Stimulated activated CD4-positive, alpha-beta T cell treated with anti-CD3 and anti-CD28 coated beads, Interleukin-4, amount 100 ng/mL, for 1 hour (primary cell): ENCODE measurements at places on chromosomes 5 and 9.

DNA sequence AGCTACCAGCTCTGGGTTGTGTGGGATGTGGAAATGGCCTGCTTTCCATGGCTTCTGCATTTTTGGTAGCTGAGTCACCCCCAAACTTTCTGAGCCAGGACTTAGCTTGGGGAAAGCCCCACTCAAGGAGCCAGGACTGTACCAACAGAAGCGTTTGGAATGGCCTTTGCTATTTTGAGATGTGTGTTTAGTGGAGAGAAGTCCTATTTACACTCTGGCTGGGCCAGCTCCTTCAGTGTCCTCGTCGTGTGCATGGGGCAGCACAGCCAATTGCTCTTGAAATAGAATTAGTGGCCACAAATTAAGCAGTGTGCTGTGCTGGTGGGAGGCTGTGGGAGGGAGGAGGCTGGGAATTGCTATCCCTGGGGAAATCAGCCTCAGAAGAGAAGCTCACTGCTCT is 51.6 kb downstream of the ENTREP1 start:
- no peak for DNase-seq

GRCh38 chr9:68706363-68707201 is 1.5 kb downstream of the PIP5K1B start:
- no peak for DNase-seq

- DNase-seq: no peak
Observed at GRCh38 chr5:124902097-124902821, 155.8 kb upstream of the ZNF608 start.

GRCh38 chr5:111469903-111470302 is 42.4 kb downstream of the STARD4 start:
- DNase-seq: no peak

DNA sequence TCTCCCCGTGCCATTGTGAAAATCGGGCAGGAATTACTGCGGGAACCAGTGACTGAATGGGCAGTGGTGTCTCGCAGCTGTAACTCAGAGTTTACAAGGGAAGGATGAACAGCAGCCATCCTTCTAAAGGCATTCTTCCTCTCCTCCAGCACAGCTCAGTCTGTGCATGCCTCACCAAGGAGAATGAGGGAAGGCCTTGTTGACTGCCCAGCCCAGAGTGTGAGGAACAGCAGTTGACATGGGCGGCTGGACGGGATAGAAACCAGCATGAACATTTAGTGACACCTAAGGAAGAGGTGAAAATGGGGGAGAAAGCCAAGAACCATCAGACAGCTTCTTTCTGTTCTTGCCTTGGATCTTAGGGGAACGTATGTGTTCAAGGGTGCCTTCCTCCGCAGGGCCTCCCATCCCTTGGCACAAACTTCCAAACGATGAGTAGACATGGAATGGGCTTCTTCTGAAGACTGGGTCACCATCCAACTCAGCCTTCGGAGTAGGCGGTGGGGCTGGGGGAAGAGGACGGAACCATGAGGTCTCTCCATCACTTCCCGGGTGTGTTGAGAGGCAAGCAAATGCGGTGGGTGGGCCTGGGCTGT is 887 bp upstream of the PDE8B start:
- DNase-seq: no peak

DNA sequence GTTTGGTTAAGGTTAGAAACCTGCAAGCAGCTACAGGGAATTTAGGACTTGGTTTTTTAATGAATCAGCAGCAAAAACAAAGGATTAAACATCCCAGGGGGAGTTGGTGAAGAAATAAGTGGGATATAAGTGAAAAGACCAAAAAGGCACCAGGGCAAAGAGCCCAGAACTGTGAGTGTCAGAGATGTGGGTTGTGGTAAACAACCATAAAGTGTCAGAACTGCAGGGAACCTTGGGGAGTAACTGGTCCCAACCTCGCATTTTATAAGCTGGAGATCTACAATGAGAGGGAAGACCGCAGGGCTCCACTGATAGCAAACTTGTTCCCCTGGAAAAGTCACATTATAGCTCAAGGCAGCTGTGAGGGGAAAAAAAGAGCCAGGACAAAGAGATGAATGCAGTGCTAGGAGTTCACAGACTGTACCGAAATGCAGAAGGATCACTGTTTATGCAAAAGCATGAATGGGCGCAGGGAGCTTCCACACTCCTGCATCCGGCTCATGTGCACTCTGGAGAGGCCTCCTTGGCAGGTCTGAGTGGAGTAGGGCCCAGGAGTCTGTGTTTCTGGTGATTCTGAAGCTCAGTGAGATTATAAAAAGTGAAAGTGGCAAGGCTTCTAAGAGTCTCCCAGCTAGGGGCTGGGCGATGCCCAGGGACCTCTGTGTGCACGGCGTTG is 156.3 kb downstream of the GOLPH3 start:
- no peak for DNase-seq

DNA sequence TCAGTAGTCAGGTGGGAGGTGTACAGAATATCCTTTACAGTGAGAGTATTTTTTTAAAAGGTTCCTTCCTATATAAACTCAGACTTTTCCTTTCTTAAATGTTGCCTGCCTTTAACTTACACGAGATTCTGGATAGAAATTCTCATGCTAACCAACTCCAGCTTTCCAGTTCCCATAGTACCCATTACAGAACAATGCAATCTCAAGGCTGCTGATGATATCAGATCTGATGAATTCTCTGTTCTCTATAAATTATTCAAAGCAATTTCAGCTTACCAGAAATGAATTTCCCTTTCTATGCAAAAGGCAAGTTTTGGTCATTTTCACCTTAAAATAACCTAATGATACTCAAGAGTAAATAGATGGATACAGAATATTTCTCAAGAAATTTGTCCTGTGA is 90.3 kb downstream of the NUDT12 start:
- DNase-seq: no peak

DNA sequence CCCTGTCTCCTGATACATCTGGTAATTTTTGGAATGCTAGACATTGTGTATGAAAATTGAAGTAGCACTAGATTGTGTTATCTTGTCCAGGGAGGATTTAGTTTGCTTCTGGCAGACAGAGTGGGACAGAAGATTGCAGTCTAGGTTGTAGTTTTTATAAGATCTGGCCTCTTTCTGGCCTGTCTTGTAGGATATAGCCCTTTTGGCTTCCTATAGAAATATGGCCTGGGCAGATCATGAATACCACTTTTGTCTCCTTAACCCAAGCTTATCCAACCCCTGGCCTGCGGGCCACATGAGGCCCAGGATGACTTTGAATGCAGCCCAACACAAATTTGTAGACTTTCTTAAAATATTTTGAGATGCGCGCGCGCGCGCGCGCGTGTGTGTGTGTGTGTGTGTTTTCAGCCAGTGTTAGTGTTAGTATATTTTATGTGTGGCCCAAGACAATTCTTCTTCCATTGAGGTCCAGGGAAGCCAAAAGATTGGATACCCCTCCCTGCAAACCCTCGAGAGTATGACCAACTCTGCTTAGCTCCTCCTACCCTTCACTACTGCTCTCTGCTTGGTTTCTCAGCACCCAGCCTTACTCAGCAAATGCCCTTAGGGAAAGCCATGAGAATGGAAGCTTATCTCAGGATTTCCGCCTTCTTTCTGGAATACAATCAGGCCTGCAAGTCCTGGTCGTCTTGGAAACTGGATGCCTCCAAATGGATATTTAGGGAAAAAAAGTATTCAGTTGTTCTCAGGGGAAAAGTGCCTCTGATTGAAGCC is 26.5 kb downstream of the ANKRD33B start:
- no peak for DNase-seq

DNA sequence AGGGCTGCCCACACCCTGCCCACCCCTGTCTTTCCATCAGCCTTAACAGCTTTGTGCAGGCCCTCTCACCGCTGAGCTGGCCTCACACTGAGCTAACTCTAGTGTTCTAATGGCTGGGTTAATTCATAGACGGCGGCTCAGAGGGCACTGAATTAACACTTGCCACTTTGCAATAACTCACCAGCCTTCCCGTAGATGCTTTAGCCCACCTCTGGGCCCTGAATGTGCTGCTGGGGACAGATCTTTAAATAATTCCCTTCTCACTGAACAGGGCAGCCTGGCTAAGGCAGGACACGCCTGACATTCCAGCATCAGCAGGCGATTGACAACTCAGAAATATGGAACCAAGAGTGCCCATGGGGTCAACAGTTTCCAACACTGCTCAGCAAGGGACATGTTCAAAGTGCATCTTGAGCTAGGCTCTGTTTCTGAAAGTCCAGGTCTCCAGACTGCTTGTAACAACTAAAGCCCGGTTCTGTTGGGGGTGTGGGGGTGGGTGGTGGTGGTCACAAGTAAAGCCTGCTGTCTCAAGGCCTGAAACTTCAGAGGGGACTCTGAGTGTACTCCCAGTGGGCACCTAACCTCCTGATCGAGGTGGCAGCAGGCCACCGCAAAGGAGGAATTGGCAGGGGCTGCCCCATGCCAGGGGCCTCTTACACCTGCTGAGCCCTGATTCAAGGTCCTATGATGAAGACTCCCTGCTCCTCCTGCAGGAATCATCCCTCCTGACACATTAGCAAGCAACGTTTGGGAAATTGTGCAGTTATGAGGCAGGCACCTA is 248.3 kb downstream of the FSTL4 start:
- no peak for DNase-seq

- no peak for DNase-seq
Observed at GRCh38 chr9:16848179-16848578, 22.3 kb downstream of the BNC2 start.

DNA sequence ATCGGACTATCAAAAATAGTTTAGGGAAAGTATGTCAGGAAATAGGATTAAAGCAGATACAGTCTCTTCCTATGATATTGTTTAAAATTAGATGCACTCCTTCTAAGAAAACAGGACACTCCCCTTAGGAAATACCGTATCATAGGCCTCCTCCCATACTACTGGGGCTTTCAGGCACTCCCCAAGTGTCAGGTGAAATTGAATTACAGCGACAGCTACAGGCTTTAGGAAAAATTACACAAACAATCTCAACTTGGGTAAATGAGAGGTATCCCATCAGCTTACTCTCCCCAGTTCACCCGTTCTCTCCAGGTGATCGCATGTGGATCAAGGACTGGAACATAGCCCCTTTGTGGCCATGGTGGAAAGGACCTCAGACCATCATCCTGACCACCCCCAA is 110.4 kb upstream of the EPB41L4A start:
- no peak for DNase-seq

DNA sequence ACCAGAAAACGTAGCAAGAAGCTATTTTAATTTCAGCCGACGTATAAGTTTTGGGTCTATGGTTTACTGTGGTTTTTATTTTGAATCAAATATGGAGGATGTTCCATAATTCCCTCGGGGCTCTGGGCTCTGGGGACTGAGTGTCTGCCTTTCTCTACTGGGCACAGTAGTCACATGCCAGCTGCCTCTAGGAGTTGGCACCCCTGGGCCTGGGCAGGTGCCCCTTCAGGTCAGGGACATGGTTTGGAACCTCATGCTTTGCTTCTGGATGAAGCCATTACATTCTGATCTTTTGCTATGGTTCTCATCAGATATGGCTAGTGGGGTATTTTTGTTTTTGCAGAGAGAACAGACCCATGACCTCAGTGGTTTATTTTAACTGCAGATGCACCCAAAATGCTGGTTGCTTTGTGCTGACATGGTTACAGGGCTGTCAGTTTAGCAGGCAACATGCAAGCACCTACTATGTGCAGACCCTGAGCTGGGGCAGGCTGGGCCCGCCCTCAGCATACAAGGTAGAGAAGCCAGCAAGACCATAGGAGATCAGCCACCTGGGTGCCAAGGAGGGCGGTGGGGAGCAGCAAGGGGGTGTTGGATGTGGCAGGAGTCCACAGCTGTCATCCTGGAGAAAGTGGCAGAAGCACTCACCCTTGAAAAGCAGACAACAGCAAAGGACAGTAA is 54.5 kb upstream of the PSD2 start:
- DNase-seq: no peak

- no peak for DNase-seq
Observed at GRCh38 chr9:91163773-91164471, 197.8 kb downstream of the AUH start.

- no peak for DNase-seq
Observed at GRCh38 chr9:81030027-81030426, 659.3 kb downstream of the TLE1 start.

DNA sequence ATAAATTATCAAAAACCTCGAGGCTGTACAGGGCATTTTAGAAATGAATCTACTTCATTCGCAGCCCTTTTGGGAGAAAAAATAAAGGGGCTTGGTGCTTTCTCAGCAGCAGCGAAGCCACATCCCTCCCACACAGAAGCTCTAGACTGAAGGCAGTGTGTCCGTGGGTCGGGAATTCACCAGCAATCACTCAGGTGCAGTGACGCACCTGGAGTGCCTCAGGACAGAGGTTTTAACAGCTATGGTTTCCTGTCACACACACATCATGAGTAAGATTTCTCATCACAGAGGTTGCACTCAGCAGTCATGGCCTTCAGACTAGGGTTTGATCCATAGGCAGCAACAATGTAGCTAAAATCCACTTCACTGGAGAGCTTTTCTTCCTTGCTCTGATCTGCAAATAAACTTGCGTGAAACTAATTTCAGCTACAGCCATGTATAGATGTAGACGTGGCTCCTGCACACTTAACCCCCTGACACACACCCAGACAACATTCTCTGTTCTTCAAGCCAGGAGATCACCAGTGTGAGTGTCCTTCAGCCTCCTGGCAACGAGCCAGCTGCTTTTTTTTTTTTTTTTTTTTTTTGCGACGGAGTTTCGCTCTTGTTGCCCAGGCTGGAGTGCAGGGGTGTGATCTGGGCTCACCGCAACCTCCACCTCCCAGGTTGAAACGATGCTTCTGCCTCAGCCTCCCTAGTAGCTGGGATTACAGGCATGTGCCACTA is 34.8 kb downstream of the DYNC2I2 start:
- DNase-seq: no peak

DNA sequence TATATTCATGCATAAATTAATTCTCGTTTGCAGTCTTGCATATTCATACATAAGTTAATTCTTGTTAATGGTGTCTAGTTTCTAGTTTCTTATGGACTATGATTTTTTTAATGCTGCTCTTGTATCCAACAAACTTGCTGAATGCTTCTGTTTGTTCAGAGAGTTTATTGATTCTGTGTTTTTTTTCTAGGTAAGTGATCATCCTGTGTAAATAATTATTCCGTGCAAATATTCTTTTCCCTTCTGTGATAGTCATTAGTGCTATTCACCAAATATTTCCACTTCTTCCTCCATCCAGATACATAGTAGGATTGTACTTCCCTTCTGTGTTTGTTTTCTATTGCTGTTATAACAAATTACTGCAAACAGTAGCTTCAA is 35.8 kb upstream of the SHISAL2B start:
- DNase-seq: no peak

GRCh38 chr9:121447321-121447834 is 52.3 kb downstream of the GGTA1 start:
- DNase-seq: no peak

DNA sequence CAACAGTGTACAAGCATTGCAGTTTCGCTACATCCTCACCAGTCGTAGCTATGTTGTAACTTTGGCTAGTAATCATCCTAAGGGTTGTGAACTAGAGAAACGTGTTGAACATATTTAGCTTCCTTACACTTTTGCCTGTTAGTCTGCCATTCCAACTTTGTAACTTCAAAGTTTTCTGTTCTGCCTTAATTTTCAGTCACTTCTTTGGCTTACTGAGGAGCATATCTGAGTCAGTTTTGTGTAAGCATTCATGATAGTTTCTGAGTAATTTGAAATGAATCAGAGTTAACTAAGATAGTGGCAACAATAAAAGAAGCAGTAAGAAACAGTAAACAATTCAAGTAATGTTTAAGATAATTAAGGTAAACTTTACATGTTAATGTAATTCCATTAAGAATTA is 58.9 kb upstream of the MCCC2 start:
- DNase-seq: no peak

- no peak for DNase-seq
Observed at GRCh38 chr5:154945695-154946301, 4.9 kb downstream of the MRPL22 start.

GRCh38 chr9:88710449-88710848 is 175.5 kb downstream of the NXNL2 start:
- no peak for DNase-seq

GRCh38 chr5:148910686-148911361 is 84.4 kb downstream of the ADRB2 start:
- DNase-seq: no peak
